ENCODE measurements at places on chromosomes 5 and 9.
A peak's percentile ranks its signal among the peaks of the same experiment; 100 is the strongest.

GRCh38 chr9:126705767-126706697, 92.3 kb downstream of the LMX1B start:
- DNase-seq: peak; percentile 86

DNA sequence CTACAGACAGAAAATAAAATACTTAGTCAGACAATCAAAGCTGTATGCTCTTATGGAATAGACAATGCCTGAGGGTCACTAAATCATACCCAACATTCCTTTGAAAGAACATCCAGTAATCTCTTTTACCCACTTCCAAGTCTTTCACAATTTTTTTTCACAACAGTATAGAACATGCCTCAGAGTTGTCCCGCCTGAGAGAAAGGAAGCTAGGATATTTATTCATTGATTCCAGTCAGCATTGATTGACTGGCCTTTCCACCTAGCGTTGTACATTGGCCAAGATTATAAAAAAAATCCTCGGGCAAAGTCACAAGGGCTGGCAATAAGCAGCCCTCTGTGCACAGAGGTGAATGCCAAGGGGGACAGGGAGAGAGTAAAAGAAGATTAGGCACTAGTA, 318.1 kb upstream of the PIK3R1 start:
- DNase-seq: no peak

DNA sequence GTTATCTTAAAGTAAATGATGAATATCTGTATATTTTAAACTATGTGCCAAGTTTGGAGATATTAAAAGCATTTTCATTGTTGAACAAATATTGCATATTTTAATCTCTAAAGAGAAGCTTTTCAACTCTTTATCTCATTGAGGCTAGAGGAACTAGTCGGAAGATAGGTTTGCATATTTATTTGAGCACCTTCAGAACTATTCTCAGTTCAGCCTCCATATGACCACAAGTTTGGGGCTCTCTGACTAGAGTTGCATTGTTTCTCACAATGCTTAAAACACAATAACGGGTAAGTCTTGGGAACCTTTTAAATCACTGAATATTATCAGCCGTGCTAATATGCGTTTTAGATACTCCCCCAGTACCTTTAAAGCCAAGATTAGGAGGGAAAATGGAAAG, 47.3 kb upstream of the CTXN3 start:
- DNase-seq: no peak

- peak; percentile 34 for DNase-seq
Measured at GRCh38 chr5:95081500-95081960, 203.4 kb downstream of the MCTP1 start.

DNA sequence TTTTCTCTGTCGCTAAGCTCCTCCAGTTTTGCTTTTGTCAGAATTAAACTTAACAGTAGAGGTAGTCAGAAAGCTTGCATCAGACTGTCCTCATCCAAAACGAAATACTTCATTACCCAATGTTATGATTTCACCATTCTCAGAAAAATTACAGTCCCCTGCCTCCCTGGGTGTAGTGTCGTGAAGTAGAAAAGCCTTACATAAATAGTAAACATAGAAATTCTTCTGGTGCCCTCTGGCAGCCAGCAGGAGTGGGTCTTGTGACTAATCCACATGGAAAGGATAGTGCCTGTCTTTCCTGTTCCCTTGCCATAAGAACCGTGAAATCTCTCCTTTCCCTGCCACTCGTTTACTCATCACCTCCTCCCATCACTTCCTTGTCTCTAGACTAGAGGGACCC, 230.6 kb downstream of the GNA14 start:
- no peak for DNase-seq

- DNase-seq: no peak
Measured at GRCh38 chr5:138659561-138659960, 84.4 kb upstream of the HSPA9 start.

GRCh38 chr9:93226819-93227218, 42.9 kb downstream of the WNK2 start:
- DNase-seq: no peak

GRCh38 chr9:35760651-35761050, 6.6 kb upstream of the MSMP start:
- no peak for DNase-seq

- peak; percentile 35 for DNase-seq
Measured at GRCh38 chr5:109705596-109705995, 15.9 kb downstream of the MAN2A1 start.

- DNase-seq: no peak
Measured at GRCh38 chr5:65967288-65968066, 41.1 kb downstream of the ERBIN start.

DNA sequence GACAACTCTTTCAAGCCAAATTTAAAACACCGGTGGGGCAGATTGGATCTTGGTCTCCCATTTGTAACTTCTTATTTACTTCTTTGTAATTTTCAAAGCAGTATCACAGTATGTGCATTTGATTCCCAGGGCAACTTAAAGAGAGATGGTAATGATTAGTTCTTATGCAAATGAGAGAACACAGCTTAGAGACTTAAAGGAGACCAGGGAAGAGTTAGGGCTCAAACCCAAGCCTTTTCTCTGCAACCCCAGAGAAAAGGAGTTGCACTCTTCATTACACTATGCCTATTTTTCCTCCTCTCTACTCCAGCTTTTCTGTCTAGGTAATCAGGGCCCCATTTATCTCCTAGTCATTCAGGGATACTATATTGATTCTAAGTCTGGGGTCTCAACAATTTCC, 237.8 kb upstream of the NMUR2 start:
- peak; percentile 41 for DNase-seq

- DNase-seq: no peak
Measured at GRCh38 chr5:171592736-171593135, 173.3 kb downstream of the FGF18 start.

- DNase-seq: peak; percentile 21
Measured at GRCh38 chr9:116789081-116789480, 102.0 kb downstream of the TRIM32 start.

GRCh38 chr9:75582870-75583269, 307.6 kb upstream of the PCSK5 start:
- no peak for DNase-seq

- peak; percentile 6 for DNase-seq
Measured at GRCh38 chr5:42595597-42595996, 161.0 kb upstream of the CCDC152 start.

DNA sequence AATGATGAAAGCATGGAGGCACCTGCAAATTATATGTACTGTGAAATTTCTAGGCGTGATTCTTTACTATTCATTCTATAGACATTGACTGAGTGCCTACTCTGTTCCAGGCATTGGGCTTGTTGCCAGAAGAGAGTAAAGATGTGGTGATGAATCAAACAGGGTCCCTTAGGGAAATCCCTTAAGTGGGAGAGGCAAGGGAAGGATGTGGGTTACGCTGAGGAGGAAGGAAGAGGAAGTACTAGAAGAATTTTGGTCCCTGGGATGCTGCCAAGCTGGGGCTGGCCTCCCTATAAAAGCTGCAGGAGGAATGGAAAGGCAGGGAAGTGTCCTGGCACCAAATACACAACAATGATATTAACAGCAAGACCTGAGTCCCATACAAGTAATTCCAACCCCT, 76.7 kb upstream of the SPOCK1 start:
- no peak for DNase-seq

DNA sequence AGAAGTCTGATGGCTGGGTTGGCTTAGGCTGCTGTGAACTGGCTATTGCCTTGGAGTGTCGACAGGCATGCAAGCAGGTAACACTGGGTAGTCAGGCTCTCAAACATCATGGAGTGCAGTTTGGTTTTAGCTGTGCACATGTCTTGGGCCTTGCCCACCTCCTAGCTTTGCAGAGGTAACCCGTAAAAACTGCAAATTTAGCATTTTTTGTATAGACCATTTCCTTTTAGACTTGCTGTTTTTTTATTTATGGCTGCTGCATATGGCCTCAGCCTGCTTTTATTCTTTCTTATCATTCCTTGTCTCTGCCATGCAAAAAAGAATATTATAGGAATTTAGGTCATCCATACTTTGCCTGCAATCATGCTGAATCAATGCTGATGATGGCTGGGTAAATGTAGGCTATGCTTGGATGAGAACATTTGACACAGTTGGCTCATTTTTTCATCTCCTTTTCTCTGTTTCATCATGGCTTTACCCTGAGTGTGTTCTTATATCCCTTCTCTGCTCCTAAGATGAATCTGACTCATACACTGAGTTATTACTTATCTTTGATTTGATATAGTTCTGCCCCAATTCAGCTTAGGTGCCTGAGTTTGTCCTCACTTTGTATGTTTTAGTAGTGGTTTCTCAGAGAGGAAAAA, 27.2 kb downstream of the RECK start:
- DNase-seq: no peak

DNA sequence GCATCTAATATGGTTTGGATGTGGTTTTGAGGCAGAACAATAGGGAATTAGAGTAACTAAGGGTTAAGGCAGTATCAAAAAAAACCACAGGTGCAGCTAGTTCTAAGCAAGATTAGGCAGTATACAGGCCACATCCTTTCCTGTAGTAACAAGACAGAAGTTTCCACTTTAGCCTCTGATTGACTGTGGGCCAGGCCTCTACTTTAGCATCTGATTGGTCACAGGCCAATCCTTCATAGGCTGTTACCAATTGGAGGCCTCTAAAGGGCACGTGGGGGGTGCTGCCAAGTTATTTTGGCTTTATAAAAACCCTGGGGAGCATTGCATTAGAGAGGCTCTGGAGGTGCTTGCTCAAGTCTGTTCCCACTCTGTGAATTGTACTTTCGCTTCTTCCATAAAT, 144.1 kb upstream of the ST8SIA4 start:
- no peak for DNase-seq

DNA sequence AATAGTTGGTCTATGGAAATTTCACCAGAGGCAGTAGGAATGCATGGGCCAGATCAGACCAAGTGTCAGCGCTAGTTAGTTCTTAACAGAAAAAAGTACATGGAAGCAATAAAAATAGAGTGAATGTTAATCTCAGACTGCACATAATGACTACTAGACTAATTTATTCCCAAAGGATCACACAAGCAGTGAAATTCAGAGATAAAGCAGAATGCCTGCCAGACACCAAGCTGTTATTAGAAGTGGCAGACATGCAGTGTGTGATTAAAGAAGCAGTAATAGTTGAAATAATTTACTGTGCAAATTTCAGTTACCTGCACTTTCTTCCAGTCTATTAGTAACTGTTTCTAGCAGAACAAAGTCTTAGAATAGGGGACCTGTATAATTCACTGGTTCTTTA, 1024.2 kb downstream of the CDH9 start:
- no peak for DNase-seq

- DNase-seq: no peak
Measured at GRCh38 chr5:65203746-65204145, 278.0 kb downstream of the ADAMTS6 start.

DNA sequence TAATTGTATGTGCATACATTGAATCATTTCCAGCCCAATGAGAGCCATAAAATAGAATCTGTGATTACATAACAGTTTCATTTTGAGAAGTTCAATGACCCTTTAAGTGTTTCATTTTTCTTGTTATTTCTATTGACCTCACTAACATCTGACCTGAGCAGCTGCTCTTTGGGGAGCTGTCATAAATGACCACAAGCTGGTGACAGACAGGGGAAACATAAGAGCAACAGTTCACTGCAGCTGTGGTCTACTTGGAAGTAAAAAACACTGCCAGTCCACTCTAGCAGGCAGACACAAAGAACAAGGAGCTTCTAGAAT, 265.4 kb downstream of the DTWD2 start:
- no peak for DNase-seq

GRCh38 chr5:160904591-160904990, 52.6 kb upstream of the ATP10B start:
- no peak for DNase-seq

DNA sequence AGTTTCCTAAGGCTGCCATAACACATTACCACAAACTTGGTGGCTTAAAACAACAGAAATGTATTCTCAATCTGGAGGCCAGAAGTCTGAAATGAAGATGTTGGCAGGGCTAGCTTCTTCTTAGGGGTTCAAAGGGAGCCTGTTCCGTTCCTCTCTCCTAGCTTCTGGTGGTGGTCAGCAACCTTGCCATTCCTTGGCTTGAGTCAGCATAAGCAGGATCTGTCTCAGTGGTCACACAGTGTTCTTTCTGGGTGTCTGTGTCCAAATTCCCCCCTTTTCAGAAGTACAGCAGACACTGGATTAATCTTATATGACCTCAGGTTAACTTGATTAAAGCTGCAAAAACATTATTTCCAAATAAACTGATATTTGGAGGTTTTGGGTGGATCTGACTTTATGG, 2.1 kb upstream of the OSMR start:
- no peak for DNase-seq

- no peak for DNase-seq
Measured at GRCh38 chr9:90808890-90809685, 7.5 kb downstream of the SYK start.

GRCh38 chr9:117815315-117815714, 111.1 kb downstream of the TLR4 start:
- no peak for DNase-seq

GRCh38 chr9:4590430-4591122, 71.5 kb upstream of the PLPP6 start:
- DNase-seq: peak; percentile 13

DNA sequence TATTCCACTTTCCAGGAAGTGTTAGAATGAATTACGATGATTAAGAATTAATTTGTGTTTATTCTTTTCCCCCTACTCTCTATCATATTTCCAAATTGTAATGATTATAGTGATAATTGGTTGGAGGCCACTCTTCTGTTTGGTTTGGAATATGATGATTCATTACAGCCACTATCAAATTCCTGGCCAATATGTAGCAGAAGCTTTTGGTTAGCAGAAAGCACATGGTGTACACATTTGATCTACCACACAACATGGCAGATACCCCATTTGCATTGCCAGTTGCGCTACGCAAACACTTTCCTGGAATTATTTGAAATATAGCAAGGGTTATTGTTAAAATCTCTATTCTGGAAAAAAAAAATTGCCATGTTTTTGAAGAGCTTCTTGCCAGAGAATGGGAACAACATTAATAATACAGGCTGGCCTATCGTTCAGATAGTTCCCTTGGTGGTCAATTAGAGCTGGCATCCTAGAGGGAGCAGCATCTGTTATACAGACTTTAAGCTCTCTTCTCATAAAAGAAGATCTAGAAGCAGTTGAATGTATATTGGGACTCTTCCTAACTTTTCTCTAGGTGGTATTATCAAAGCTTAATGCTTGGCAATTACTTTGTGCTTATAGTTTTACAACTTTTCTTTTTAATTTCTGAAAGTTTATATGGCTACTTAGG, 455.0 kb upstream of the ACTBL2 start:
- no peak for DNase-seq

DNA sequence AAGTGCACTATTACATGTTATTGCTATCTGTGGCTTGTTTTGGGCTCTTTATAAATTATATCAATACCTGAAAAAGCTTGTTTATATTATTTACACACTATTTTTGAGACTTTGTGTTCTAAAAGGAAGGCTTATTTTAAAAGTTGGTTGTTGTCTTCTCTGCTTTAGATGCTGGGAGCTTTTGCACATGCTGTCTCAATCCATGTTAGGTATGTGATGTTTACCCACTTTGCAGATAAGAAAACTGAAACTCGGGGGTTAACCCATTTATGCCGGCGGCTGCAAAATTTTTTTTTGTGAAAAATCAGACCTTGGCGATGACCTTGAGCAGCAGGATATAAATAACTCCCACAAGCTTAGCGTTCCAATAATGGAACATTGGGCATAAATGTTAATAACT, 212.9 kb downstream of the RANBP17 start:
- DNase-seq: no peak
